ENCODE measurements at places on chromosomes 1 and 21.

DNA sequence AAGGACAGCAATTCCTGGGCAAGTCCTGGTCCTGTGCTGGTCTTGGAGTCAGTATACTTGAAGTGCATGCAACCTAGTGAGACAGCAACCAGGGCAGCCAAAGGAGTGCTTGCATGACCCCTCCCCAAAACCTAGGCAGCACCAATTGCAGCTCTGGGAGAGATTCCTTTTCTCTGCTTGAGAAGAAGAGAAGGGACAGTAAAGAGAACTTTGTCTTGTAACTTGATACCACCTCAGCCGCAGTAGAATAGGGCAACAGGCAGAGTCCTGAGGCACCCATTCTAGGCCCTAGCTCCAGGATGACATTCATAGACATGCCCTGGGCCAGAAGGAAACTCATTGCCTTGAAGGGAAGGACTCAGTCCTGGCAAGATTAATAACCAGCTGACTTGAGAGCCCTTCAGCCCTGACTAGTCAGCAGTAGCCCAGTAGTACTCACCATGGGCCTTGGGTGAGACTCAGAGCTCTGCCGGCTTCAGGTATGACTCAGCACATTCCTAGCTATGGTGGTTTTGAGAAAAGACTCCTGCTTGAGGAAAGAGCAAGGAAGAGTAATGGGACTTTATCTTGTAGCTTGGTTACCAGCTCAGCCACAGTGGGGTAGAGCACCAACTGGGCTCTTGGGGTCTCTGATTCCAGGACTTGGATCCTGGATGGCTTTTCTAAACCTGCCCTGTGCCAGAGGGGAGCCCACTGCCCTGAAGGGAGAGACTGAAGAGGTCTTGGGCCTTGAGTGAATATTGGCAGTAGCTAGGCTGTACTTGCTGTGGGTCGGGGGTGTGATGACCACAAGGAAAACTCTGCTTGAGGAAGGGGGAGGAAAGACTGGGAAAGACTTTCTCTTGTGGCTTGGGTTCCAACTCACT, 51.7 kb upstream of the ACADM start:
- no peak for DNase-seq

DNA sequence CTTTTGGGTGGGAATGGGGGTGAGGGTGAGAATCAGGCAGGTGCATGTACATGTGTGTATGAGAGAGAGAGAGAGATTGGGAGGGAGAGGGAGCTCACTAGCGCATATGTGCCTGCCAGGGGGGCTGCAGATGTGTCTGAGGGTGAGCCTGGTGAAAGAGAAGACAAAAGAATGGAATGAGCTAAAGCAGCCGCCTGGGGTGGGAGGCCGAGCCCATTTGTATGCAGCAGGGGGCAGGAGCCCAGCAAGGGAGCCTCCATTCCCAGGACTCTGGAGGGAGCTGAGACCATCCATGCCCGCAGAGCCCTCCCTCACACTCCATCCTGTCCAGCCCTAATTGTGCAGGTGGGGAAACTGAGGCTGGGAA, 95.0 kb downstream of the EPHB2 start:
- no peak for DNase-seq

DNA sequence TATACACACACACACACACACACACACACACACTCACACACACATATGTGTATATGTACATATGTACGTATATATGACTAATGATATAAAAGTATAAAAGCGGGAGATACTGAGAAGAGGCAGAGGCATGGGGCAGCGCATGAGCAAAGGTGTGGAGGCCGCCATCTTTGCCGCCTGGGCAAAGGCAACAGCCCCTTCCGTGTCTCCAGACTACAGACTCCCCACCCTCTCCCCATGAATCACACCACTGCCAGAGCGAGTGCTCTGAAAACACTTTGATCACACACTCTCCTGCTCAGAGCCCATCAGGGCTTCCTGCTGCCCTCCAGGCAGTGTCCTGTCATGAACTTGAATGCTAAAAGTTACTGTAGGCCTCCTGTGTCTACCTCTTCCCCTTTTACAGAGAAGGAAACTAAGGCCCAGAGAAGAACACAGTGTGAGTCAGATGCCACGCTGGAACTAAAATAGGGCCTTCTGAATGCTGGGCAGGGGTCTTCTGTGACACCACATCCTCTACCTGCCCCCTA, 54.7 kb upstream of the SSBP3 start:
- no peak for DNase-seq

DNA sequence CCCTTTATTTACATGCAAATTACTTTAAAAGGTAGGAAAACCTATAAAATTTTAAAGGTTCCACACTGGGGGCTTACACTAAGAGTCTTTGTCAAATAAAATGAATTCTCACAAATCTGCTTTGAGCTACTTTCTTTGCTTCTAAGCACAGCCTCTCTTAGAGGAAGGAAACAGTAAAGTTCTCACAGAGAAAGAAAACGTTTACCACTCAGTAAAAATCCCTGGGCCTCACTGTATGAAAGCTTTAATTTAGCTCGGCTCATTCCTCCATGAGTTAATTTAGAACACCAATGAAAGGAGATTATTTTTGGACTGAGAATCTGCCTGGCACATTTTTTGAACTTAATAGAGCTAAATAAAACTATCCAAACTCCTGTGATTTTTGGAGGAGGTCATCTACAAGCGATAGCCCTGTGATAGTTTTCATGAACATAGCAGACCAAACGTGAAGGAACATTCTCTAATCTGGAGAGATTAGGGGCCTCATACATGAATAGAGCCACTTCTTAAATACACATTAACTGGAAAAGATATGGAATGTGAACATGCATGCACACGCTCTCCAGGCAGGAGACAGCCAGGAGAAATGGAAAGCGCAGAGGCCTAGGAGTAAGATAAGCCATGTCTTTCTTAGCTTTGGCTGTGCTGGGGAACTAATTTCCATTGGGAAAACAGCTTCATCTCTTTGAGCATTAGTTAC, 32.8 kb downstream of the PRRX1 start:
- no peak for DNase-seq

DNA sequence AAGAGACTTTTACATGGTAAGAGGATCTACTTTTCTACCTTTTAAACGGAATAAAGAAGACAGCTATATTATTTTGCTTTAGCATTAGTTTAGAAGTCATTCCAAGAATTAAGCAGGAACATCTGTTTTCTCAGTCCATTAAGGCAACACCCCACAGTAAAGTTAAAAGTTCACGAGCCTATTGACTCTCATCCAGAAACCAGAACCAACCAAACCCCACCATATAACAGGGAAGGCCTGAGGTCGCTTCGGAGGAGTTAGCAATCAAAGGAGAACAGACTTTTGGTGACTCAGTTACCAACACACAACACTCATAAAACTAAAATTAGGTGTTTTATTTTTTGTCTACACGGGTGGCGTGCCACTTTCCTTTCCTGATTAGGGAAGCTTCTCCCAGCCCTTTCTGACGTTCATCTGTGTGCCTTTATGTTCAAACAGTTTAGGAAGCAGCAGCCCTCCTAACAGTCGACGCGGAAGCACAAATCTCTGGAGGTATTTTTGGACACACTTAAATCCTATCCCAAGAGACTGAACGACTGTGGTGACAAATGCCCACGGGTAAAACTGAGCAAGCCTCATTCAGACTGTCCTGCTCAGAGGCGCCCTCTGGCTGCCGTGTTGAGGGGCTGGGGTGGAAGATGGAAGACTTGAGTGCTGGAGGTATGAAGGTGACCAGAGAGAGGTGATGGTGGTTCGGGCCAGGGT, 8.6 kb upstream of the PLA2G2C start:
- DNase-seq = peak; percentile 83

DNA sequence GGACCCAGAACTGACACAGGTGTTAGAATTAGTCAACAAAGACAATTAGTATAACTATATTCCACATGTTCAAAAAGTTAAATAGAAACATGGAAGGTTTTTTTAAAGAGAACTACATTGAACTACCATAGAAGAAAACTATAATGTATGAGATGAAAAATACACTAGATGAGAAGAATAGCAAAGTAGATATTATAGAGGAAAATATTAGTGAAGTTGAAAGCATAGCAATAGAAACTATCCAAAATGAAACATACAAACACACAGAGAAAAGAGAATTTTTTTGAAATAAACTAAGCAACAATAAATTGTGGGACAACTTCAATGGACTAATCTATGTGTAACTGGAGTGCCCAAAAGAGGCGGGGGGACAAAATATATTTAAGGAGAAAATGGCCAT, 8.0 kb upstream of the HEATR1 start:
- DNase-seq = no peak

DNA sequence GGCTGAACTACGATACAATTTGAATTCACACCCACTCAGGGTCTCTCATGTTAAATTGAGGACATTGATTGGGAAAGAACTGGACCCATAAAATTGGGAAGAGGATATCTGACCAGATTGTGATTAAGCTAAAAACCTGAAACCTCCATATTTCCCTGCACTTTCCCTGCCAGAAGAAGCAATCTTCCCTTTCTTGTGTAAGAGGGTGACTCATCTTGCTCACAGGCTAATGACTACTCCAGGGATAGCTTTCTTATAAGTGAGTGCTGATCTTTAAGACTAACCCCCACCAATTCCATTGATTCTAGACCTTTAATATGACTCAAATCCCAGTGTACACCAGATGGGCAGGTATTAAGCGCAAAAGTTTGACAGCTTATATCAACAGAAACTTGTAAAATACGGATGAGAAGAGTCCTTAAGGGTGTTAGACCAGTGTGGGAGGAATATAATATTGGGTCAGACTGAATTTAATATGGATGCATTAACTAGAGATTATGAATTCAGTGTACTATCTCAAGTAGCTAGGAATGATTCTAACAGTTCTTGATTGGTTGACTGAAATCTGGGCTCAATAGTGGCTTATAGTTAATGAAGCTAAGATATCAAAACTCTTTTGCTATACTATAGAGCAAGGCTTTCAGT, 12.1 kb upstream of the SGIP1 start:
- no peak for DNase-seq

DNA sequence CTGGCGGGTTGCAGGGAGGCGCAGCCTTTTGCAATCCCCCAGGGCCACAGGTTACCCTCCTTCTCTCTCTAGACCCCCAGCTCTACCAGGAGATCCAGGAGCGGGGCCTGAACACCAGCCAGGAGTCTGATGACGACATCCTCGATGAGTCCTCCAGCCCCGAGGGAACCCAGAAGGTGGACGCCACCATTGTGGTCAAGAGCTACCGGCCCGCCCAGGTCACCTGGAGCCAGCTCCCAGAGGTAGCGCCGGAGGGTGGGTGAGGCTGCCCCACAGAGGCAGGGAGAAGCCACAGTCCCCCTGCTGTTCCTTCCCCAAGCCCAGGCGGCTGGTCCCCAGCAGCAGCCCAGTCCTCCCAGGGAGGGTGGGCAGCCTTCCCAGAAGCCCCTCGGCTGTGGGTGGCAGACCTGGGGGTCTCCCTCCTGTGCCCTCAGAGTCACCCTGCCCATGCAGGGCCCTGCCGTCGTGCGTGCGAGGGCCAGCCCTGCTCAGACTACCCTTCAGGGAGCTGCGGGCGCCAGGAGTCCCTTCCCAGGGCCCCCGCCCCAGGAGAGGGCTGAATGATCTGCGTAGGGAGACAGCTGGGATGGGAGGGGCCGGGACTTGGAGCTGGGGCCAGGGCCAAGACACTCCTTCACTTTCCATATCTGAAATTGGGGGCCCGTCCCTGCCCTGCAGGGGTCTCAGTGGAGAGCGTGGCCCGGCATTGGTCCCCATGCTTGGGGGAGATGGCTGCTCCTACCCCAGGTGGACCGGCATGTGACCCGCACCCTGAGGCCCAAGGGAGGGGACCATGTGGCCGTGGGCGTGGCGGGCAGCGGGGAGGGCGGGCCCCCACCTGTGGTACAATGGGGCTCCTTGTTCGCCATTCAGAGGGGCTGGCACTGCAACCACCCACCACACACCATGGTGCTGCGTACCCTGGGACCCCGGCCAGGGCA, 12.9 kb downstream of the ARHGEF16 start:
- DNase-seq = no peak

DNA sequence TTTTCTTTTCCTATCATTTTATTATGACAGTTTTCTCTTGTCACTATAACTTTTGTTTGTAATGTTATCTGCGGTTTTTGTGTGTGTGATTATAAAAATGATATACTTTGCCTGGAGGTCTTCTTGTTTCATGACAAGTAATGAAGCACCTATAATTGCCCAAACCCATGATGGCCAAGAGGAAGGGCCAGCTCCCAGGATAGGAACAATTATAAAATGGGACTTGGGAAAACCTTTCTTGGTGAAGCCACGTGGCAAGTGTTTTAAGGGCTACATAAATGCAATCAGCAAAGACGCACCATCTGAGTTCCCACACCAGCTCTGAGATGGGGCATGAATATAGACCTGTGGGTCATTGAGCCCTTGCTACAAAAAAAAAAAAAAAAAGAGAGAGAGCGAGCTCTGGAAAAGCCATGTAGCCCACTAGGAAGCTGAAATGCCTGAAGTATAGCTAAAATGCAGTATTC, 462.6 kb upstream of the RUNX1 start:
- no peak for DNase-seq

- DNase-seq = no peak
Measured at GRCh38 chr1:76868916-76869315, 1.6 kb downstream of the ST6GALNAC5 start.

- no peak for DNase-seq
Measured at GRCh38 chr1:92901126-92901525, 60.1 kb downstream of the DIPK1A start.

GRCh38 chr1:42433369-42433768, 22.5 kb downstream of the ZMYND12 start:
- DNase-seq = no peak

GRCh38 chr1:183879494-183879893, 74.6 kb downstream of the RGL1 start:
- no peak for DNase-seq

- DNase-seq = no peak
Measured at GRCh38 chr1:204139088-204139487, 12.8 kb downstream of the ETNK2 start.

- DNase-seq = no peak
Measured at GRCh38 chr1:221776495-221777301, 34.8 kb upstream of the DUSP10 start.

GRCh38 chr1:17259233-17259873, 10.5 kb downstream of the PADI3 start:
- no peak for DNase-seq

DNA sequence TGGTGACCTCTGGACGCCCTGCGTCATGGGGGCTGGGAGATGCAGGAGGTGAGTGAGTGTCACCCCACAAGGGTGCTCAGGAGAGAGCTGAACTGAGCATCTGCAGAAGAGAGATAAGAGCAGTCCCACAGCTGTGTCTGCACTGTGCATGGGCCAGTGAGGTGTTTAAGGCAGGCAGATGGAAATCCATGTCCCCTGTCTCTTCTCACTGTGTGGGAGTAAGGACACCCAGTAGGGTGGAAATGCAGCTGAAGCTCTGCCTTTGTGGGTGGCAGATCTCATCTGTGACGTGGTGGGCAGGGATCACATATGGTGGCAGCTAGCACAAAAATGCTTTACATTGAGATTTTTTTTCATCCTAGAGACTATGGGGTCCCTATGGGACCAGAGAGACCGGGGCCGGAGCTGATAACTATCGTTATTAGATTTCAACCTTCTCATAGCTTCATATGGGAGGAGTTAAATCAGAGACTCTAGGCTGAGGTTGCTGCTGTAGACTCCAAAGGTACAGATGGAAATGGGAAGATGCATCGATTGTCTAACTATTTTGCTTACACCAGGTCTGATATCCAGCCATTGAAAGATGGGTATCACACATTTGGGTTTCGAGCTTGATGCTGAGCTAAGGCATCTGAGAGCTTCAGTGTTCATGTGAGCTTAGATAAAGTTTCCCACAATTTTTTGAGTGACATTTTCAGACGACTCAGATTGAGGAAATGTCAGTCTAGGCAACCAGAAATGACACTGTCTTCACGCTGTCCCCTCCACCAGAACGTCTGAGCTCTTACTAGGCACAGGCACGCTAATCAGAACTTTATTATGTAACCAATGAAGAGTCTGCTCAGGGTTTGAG, 65.3 kb upstream of the PSEN2 start:
- DNase-seq = no peak
